ENCODE measurements at places on chromosomes 4 and X.

DNA sequence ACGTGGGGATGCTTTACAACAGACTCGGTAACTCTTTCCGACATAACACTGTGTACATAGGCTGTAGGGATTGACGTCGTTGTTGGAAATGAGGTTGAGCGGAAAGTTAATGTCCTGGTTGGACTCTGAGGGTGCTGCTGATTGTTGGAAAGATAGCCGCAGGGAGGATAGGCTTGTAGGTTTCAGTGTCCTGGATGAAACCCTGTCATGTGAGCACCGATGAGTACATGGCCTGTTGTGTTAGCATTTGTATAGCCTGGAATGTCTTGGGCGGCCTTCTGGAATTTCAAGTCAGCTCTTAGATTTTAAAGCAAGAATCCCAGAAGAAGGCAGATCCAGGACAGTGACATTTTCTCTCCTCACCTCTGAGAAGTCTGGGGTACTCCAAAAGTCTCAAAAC is 63.3 kb downstream of the TBC1D14 start:
- no peak for DNase-seq

DNA sequence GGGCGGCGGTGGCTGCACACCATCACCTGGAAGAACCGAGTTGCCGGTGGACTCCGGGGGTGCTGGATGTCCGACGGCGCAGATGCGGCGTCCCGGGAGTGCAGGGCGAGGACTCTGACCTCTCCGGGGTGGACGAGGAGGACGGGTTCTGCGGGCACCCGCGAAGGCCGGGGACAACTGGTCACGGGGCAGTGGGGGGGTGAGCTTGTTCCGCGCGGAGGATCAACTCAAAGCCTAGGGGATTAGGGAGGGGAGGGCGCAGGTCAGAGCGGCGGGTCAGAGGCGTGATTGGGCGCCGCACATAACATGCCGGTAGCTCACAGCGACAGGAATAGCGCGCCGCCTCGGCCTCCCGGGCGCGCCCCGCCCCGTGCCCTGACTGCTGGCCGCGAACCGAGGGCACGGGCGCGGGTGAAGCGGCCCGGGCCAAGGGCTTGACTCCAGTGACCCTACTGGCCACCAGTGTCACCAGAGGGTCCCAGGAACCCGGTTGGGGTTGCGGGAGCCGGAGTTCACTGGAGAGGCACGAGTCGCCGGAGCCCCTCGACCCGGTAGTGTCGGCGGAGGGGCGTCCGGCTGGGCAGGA is at the start of gene KLHL34:
TSS of gene KLHL34 (minus strand) at position 179 of the 586 bp plus-strand sequence. CDS start 542 bp downstream, outside the sequence.
- DNase-seq, result no peak

DNA sequence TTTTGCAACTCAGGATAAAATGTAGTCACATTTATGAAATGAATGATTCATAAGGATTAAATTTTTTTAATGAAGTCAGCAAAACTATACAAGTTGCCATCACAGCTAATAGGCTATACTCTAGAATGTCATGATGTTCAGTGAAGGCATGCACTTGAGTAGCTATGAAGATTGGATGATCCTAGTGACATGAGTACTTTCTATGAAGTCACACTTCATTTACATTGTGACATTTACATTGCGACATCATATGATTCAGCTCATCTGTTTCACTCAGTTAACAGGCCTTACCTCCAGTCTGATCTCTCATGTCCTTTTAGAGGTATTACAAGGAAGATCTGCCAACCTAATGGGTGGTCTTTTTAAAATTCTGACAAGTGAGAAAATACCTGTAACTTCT is 82.7 kb upstream of the FGF13 start:
- DNase-seq, result no peak

DNA sequence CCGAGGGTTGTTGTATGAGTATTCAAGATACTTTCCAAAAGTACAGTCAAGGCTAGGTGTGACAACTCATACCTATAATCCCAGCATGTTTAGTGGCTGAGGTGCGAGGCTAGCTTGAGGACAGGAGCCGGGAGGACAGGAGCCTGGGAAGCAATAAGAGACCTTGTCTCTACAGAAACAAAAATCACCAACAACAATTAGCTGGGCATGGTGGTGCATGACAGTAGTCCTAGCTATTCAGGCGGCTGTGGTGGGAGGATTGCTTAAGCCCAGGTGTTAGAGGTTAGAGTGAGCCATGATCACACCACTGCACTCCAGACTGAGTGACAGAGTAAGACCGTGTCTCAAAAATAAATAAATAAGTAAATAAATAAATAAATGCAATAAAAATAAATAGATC is 91.6 kb downstream of the TLL1 start:
- no peak for DNase-seq

DNA sequence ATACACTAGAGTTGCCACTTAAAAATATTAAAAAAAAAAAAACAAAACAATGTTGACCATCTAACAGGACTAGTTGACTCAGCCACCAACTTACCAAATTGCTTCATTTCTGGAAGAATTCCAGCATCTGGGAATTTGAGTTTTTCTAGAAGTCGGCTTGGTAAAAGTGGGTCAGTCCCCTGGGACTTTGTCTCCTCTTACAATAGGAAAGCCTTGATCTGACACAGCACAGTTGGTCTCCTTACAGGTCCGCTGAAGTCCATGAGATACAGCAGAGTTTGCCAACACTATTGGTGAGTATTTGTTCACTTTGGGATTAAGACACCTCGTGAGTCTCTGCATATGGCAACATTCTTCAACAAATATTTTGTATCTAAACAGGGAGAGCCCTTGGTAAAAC is 18.2 kb upstream of the DDIT4L start:
- DNase-seq, result no peak

GRCh38 chr4:184383497-184384055 is 90.8 kb downstream of the IRF2 start:
- no peak for DNase-seq

DNA sequence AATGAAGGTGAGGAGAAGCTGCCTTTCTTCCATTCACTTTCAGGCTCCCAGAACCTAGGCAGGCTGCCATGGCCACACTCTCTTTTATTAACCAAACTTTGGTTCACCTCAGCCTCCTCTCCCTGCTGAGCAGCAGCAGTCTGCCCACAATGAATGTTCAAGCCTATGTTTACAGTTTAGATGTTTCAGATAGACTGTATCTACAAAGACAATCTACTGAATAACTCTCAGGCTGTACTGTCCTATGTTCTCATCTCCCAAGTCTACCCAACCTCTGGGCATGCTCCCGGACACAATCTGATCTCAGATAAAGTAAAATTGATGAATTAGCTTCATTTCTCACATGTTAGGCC is 59.2 kb upstream of the TMEM164 start:
- no peak for DNase-seq

DNA sequence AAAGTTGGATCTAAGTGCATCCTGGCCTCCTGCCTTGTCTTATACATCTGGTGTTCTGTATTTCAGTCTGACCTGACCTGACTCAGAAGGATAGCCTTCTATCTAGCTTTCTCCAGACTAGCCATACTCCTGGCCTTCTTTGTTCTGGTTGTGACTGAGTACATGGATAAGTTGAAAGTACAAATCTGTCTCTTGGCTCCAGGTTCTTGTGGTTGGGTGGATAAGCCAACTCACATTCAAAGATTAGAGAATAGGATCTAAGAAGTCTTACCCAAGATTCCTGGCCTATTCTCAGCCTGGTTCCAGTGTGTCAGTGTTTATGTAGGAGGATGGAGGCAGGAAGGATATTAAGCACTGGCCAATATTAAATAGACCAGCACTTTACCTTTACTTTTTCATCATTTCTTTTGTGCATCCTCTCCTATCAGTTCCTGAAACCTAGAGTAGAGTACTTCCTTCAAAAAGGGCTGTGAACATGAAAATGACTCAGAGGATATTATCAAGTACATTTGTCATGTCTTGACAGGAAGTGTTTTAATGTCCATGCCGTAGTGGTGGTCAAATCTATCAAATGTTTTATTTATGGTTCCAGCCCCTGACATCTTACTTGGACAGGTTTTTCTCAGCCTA is 123.5 kb downstream of the IL15 start:
- no peak for DNase-seq

DNA sequence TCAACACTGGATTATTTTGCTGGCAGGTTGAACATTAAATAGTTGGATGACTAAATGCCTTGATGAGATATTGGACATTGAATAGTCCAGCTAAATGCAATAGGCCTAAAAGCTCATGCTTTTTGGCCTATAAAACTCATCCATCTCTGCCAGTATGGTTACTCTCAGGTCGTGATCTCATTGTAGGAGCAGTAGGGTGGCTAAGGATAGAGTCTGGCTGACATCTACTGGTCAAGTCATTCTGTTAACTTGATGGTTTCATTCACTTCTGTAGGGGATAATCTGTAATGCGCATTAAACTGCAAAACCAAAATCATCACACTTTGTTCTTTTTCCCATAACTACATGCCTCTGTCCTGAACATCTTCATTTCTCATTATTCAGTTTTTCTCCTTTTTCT is 227.0 kb downstream of the DKK2 start:
- no peak for DNase-seq

Measured in NCI-H1930 (cell line).